ENCODE measurements at places on chromosomes 5 and 9.

DNA sequence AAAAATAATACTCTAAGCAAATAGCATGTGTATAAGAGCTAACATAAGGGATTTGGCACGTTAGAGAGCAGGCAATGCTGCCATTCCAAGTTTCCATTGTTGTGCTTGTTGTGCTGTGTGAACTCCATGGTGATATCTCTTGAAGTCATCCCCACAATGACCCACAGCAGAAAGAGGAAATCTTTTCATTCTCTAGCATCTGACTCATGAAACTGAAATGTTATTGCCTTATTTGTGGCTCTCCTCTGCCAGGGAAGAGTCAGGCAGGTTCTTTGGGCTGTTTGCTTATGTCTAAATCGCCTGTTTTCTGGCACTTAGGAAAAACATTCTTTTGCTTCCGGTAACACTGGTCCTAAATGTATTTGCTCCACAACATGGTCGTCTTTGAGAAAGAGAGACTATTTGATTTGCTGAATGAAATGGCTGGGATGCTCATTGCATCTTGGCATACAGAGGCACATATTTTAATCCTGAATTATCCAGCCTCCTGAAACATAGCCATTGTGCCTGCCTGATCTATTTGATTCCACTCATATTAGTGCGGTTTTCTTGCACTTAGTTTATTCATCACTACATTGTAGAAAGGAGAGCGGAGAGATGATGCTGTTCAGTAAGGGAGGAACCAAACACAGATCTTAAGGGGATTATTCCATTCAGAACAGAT is 188.8 kb downstream of the CSNK1G3 start:
- no peak for DNase-seq

- DNase-seq = no peak
Observed at GRCh38 chr5:94992325-94992724, 292.6 kb downstream of the MCTP1 start.

DNA sequence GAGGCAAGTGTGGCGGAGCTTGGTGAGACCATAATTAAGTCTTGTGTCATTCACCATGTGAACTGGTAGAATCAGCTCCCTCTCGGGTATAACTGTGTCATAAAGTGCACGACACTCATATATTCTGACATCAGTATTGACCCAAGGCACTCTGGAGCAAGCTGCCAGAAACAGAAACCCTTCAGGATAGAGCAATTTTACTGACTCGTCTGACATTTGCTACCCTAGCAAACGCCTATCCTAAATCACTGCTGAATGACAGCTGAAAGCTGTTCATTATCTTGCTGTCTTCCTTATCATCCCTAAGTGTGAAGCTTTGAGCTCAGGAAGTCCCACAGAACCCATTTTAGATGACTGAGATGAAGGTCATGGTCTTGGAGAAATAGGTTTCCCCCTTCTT is 27.8 kb downstream of the PTCH1 start:
- DNase-seq = no peak

DNA sequence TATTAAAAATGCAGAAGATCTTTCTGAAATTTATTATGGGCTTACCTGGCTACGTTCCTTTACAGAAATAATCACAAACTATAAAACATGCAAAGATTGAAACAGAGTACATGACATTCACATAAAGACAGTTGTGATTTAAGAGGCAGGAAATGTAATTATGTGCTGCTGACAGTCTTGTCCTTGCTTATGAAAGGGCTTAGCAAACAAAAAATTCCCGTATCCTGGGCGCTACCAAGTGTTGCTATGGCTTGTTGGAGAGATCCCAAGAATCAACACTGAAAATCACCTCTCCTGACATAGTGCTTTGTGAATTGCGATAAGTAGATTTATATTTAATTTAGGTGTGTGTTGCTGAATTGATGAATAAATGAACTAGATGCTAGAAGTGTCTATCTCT is 352.5 kb upstream of the C9orf72 start:
- DNase-seq = no peak

DNA sequence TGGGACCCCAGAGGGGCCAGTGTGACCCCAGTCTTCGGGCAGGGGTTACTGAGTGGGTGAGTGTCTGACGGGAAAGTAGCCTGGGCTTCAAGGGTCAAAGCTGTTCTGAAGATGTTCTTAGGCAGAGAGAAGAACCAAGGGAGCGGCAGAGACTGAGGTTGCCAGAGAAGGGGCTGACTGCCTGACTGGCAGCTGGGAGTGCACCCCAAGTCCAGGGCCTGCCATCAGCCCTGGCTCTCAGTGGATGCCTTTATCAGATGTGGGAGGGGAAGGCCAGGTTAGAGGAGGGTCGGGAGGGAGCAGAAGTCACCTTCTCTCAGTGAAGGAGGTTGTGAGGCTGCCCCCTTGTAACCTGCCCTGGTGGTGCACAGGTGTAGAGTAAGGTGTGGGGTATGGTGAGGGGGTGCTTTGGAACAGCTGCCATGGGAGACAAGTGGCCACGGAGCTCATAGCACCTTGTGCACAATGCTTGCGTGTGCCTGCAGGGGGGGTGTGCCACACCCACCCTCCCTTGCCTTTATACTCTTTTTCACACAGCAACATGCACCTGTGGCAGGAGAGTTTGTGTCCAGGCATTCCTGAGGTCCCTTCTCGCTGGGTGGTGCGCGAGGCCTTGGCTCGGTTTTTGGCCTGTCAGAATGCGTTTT is 18.9 kb downstream of the RALGPS1 start:
- DNase-seq = no peak

- no peak for DNase-seq
Observed at GRCh38 chr5:61277190-61277589, 54.9 kb upstream of the ZSWIM6 start.

- no peak for DNase-seq
Observed at GRCh38 chr5:153641183-153641688, 150.8 kb downstream of the GRIA1 start.

- DNase-seq = no peak
Observed at GRCh38 chr5:6730407-6730806, 17.2 kb downstream of the TENT4A start.

DNA sequence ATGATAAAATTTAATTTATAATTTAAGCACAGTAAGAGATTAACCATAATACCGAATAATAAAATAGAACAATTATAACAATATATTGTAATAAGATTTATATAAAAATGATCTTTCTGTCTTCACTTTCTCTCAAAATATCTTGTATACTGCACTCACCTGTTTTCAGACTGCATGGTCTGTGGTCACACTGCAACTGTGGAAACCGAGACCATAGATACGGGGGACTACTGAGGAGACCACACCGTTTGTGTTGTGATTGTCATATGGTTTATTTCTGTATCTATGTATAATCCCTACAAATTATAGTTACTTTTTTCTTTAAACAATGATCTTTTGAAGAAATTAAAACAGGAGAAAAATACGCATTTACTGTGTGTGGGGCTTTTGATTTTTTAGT is 78.8 kb upstream of the TNFAIP8 start:
- no peak for DNase-seq

- no peak for DNase-seq
Observed at GRCh38 chr9:86668488-86668887, 278.8 kb downstream of the GAS1 start.
